ENCODE measurements at places on chromosomes 16 and 17.

- no peaks in the 10 kb centered on the region for H3K36me3 ChIP-seq
- peaks cover 14% of the 10 kb centered on the region for H3K4me1 ChIP-seq
- H3K4me3 ChIP-seq = no peak overlapping the region
- DNase-seq = peak; percentile 57
Observed at GRCh38 chr16:79261481-79261940, 339.0 kb downstream of the MAF start.

DNA sequence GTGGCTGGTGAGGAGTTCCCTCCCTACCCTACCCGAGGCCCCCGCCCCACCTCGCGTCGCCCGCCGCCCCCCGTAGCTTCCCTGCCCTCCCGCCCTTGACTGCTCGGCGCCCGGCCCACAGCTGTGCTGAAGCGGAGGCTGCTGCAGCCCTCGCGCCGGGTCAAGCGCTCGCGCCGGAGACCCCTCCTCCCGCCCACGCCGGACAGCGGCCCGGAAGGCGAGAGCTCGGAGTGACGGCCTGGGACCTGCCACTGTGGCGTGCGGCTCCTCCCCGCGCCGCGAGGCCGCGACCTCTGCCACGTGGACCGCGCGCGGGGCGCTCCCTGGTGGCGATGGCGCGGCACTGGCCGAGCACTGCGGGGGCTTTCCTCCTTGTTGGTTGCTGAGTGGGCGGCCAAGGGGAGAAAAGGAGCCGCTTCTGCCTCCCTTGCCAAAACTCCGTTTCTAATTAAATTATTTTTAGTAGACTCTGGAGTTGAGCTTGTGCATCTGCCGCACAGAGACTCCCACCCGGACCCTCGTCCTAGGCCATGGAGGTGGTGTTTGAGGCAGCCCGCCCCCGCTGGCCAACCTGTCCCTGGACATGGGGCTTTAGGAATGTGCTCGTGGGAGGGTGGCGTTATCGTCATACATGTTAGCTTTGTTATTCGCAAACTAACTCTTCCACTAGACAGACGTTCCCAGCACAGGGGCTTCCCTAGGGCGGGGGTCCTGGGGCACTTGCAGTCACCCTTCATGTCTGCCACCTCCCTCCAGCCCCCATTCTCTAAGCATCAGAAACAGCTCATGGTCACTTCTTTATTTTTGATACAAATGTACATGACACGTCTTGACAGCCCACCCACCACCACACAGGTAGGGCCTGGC is 4.4 kb downstream of the TP53I13 start:
- peak overlapping the region; percentile 63 for H3K4me3 ChIP-seq
- peak overlapping the region; percentile 76 for H3K27ac ChIP-seq
- no peaks in the 10 kb centered on the region for H3K27me3 ChIP-seq
- H3K4me1 ChIP-seq = peaks cover 54% of the 10 kb centered on the region
- peaks cover 46% of the 10 kb centered on the region for H3K36me3 ChIP-seq
- DNase-seq = peak; percentile 73

DNA sequence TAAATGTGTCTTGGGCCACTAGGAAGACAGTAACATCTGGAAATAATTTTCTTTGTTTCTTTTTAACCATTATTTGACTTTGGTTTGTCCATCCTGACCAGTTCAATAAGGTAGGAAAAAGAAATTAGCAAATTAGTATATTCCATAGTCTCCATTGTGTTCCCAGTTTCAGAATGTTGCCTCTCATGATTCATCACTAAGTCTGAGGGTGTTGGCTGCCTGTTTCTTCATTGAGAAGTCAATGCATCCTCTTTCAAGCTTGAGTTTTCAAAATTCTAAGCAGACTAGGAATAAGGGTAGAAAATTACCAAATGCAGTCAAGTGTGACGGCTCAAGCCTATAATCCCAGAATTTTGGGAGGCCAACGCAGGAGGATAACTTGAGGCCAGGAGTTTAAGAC is 41.9 kb downstream of the ZFHX3 start:
- H3K4me3 ChIP-seq = no peak overlapping the region
- H3K36me3 ChIP-seq = no peaks in the 10 kb centered on the region
- H3K27me3 ChIP-seq = no peaks in the 10 kb centered on the region
- peaks cover 31% of the 10 kb centered on the region for H3K4me1 ChIP-seq
- H3K27ac ChIP-seq = no peak overlapping the region
- DNase-seq = no peak

- no peaks in the 10 kb centered on the region for H3K36me3 ChIP-seq
- no peaks in the 10 kb centered on the region for H3K27me3 ChIP-seq
- no peak overlapping the region for H3K27ac ChIP-seq
- no peak overlapping the region for H3K4me3 ChIP-seq
Observed at GRCh38 chr16:54040480-54040879, 246.1 kb downstream of the IRX3 start.

- H3K36me3 ChIP-seq = no peaks in the 10 kb centered on the region
- H3K27ac ChIP-seq = no peak overlapping the region
- peaks cover 26% of the 10 kb centered on the region for H3K27me3 ChIP-seq
- H3K4me3 ChIP-seq = no peak overlapping the region
Observed at GRCh38 chr16:29662000-29662728, 883 bp upstream of the SPN start.

GRCh38 chr17:27471321-27472269 is 15.3 kb downstream of the KSR1 start:
- H3K36me3 ChIP-seq = no peaks in the 10 kb centered on the region
- H3K27ac ChIP-seq = no peak overlapping the region
- DNase-seq = no peak

- DNase-seq = no peak
- H3K36me3 ChIP-seq = no peaks in the 10 kb centered on the region
- H3K27me3 ChIP-seq = no peaks in the 10 kb centered on the region
Observed at GRCh38 chr17:17041018-17041521, 1.2 kb upstream of the MPRIP start.

DNA sequence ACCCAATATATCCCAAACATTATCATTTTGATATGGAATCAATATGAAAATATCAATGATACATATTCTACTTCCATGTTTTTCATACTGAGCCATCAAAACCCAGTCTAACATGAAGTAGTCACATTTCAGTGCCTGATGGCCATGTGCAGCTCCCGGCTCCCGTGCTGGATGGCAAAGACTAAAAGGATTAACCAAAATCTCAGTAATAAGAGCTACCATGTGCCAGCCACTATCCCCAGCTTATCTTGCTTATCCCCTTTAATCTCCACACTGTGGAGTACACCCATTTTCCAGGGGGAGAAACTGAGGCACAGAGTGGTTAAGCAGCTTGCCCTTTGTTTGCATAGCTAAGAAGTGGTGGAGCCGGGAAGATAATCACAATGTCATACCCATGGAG is 9.2 kb downstream of the CD300LG start:
- peak overlapping the region; percentile 72 for H3K27ac ChIP-seq
- H3K4me3 ChIP-seq = no peak overlapping the region
- H3K27me3 ChIP-seq = no peaks in the 10 kb centered on the region
- no peak for DNase-seq
- peaks cover 71% of the 10 kb centered on the region for H3K4me1 ChIP-seq
- H3K36me3 ChIP-seq = no peaks in the 10 kb centered on the region

GRCh38 chr17:21010705-21011596 is 31.9 kb downstream of the USP22 start:
- no peaks in the 10 kb centered on the region for H3K27me3 ChIP-seq
- H3K4me3 ChIP-seq = no peak overlapping the region
- H3K4me1 ChIP-seq = peaks cover 41% of the 10 kb centered on the region
- DNase-seq = no peak

- H3K4me3 ChIP-seq = no peak overlapping the region
- no peaks in the 10 kb centered on the region for H3K27me3 ChIP-seq
- no peak overlapping the region for H3K27ac ChIP-seq
Observed at GRCh38 chr17:82281076-82281475, 7.6 kb upstream of the CSNK1D start.

- peak; percentile 93 for DNase-seq
- peak overlapping the region; percentile 37 for H3K4me3 ChIP-seq
- peak overlapping the region; percentile 92 for H3K27ac ChIP-seq
- no peaks in the 10 kb centered on the region for H3K27me3 ChIP-seq
Observed at GRCh38 chr17:77734371-77735080, 224.0 kb upstream of the TNRC6C start.

DNA sequence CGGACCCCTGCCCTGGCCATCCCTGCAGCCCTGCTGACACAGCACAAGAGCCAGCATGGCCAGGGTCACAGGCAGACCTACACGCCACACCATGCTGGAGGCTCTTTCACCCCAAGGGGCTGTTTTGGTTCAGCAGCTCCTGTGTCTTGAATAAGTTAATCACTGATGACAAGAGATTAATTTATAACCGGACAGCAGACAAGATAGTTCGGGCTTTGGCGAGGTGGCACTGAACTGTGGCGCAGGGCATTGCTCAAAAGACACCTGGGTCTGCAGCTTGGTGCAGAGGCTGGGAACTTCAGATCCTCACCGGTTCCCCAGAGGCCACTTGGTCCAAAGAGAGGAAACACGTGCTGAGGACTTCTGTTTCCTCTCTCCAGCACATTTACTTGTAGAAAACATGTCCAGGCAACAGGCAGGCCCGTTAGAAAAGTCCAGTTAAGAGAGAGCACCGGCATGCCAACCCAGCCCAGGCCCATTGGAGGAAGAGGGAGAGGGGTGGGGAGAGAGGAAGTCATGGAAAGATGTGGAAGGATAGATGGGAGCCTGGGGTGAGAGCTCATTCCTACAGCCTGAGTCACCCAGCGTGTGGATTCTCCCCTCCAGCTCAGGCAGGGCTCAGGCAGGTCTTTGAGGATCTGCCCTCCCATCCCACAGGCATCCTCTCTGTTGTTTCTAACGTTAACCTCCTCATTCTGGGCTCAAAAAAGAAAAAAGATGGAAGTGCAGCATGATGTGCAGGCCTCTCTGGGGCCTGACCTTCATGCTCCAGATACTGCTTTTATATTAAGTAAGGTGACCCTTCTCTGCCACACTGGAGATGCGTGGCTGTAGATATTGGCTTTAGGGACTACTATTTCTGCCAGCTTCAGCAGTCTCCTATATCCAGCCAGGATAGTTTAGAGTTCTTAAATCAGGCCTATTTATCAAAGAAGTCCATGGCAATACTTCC is 80.0 kb upstream of the HNF1B start:
- H3K27ac ChIP-seq = no peak overlapping the region
- H3K27me3 ChIP-seq = no peaks in the 10 kb centered on the region
- DNase-seq = no peak
- H3K4me1 ChIP-seq = peaks cover 20% of the 10 kb centered on the region
- H3K36me3 ChIP-seq = no peaks in the 10 kb centered on the region

GRCh38 chr16:31224092-31224955 is 7.4 kb upstream of the PYDC1 start:
- H3K27me3 ChIP-seq = peaks cover 16% of the 10 kb centered on the region
- H3K4me3 ChIP-seq = no peak overlapping the region
- H3K4me1 ChIP-seq = peaks cover 9% of the 10 kb centered on the region
- DNase-seq = no peak
- H3K36me3 ChIP-seq = no peaks in the 10 kb centered on the region
